ENCODE measurements at places on chromosomes 7 and 10. TPM values are rescaled to one million over a fixed set of nuclear protein-coding genes. Genes with fewer than 3 reads are reported as not detected.

The CTAGE4 gene
- not detected for total RNA-seq

The MMP21 gene
- not detected for total RNA-seq

The CLDN12 gene
- 11.3 TPM for total RNA-seq

The CALN1 gene
- total RNA-seq: not detected

The SPDYE5 gene
- not detected for total RNA-seq

The IL15RA gene
- 16.7 TPM for total RNA-seq

The TAS2R41 gene
- total RNA-seq: not detected

The INSYN2A gene
- total RNA-seq: not detected

The UPK3B gene
- 0.68 TPM for total RNA-seq

The PNLIPRP1 gene
- not detected for total RNA-seq

The CTBP2 gene
- total RNA-seq: 1.2 TPM

The VCL gene
- 15.6 TPM for total RNA-seq

The PAPOLB gene
- total RNA-seq: not detected

The CFAP70 gene
- total RNA-seq: 1.2 TPM

The NRCAM gene
- 0.80 TPM for total RNA-seq

The CPVL gene
- total RNA-seq: not detected

The FAM24B gene
- 10.4 TPM for total RNA-seq

The SKIDA1 gene
- 0.54 TPM for total RNA-seq

The SEMA3E gene
- total RNA-seq: not detected

The WAC gene
- total RNA-seq: 119 TPM

The HABP2 gene
- not detected for total RNA-seq

The CYP3A4 gene
- 0.14 TPM for total RNA-seq

The HHEX gene
- total RNA-seq: not detected

The ASIC3 gene
- 7.6 TPM for total RNA-seq

The C10orf71 gene
- not detected for total RNA-seq

The CTAGE8 gene
- 1.8 TPM for total RNA-seq

The LDB3 gene
- 0.16 TPM for total RNA-seq

The NRG3 gene
- total RNA-seq: not detected

The CTNNA3 gene
- 0.30 TPM for total RNA-seq

The USP54 gene
- total RNA-seq: 4.6 TPM

The DUS4L gene
- 11.7 TPM for total RNA-seq

The LYZL1 gene
- not detected for total RNA-seq

The ITGB8 gene
- not detected for total RNA-seq

The PNLIPRP2 gene
- not detected for total RNA-seq

The PLCE1 gene
- 0.04 TPM for total RNA-seq

The ZNF786 gene
- total RNA-seq: 4.3 TPM
